Stimulated activated CD4-positive, alpha-beta T cell treated with anti-CD3 and anti-CD28 coated beads, Interleukin-1b, Interleukin-23, amount 100 ng/mL, for 1 hour (primary cell): ENCODE measurements at places on chromosomes 5 and 9.

DNA sequence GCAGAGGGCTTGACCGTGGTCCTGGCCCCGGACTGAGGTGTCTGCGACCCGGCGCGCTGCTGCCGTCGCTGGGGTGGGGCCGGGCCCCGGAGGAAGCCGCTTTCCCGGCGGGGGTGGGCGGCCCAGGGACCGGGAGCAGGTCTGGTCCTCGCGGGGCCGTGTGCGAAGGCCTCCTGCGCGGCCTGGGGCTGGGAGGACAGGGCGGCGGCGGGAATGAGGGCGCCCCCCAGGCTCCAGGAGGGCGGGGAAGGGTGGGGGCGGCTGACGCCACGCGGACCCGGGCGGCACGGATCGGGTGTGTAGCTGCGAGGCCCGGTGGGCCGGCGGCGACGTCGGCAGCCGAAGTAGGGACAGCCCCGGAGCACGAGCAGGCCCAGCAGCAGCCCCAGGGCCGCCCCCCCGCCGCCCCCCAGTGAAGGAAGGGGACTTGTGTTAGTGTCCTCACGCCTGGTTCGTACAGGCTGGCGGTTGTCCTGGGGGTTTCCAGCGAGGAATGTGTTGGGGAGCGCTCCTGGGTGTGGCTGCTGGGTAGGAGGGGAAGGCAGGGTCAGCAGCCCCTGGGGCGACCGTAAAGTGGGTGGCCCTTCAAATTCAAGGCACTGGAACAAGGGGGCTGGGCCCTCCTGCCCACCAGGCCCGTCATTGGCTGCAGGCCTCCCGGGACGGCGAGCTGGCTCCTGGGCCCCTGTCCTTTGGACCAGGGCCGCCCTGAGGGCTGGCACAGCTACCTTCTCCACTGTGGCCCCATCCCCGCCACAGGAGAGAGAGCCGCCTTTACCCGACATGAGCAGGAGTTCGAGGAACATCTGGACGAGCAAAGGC is 597 bp upstream of the TMEM250 start:
- no peak for DNase-seq

DNA sequence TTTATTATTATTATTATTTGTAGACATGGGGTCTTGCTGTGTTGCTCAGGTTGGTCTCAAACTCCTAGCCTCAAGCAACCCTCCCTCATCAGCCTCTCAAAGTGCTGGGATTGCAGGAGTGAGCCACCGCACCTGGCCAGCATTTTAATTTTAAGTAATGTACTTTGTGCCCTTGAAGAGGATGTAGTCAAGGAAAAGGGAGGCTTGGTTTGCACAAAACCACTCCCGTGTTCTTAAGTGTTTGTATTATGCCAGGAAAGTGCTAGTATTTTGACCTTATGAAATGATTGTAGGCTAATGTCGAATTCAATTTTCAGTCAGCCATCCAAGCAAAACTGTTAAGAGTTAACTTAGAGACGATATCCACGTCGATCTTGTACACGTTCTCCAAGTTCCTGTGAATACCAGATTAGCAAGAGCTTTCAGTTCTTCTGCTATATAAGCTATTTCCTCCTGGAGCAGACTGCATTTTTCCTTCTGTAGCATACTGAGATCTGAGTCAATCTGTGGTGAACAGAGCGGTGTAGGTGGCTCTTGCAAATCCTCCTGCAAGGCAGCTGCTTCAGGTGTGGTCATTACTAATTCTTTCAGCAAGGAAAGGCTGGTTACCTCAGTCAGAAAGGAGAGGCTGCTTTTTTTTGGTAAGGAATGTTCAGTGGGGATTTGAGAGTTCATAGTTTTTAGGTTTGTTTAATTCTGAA is 23.7 kb downstream of the CCDC171 start:
- DNase-seq, result no peak

- DNase-seq, result no peak
Observed at GRCh38 chr5:59843511-59844213, 49.9 kb downstream of the PDE4D start.

DNA sequence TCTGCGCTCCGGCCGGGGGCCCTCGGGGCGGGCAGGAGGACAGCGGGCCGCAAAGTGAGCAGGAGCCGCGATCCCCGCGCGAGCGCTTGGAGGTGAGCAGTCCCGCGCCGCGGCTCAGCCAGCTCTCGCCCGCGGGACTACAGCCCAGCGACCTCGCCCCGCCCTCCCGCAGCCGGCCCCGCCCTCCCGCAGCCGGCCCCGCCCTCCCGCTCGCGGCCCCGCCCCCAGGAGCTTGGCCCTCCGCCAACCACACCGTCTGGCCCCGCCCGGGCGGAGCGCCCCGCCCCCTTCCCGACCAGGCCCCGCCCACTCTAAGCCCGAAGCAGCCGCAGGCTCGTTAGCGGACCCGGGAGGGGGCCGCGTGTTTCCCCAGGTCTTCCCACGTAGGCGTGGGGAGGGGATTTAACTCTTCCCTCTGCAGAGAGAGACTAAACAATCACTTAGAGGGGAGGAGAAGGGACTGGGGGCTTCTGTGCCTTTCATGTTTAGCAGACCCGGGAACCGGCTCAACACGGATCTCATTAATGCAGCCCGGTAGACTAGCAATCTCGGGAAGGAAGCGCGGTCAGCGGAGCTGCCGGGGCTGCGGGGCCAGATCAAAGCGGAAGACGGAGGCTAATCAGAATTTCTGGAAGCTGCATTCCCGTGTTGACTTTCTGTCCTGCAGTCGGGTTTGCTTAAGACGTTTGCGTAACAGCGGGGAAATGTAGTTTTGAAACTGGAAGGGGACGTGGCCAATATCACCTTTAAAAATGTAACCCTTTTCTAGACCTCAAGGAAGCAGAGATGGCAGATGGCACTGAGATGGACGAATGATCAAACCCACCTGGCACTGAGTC is at the start of gene MYO10:
Gene MYO10 (minus strand): TSS at position 139 of the 839 bp plus-strand sequence. CDS start 480 bp downstream, outside the sequence.
- no peak for DNase-seq

GRCh38 chr9:80648336-80648735 is 1041.0 kb downstream of the TLE1 start:
- no peak for DNase-seq

DNA sequence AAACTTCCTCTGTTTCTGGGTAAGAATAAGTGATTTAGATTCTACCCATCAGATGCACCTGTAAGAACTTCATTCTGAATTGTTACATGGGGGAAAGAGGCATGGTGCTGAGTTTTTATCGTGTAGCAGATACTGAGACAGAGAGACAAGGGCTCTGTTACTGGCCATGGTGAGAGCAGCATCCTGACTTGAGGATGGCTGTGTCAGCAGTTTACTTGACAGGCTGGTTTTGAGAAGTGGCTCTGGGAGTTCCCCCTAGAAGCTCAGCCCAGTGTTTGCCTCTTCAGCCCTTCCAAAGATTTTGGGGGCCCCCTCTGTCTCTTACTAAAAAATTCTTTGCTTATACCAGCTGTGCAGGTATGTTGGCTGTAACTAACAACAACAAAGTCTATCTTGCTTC is 510.5 kb downstream of the LRRC70 start:
- no peak for DNase-seq

DNA sequence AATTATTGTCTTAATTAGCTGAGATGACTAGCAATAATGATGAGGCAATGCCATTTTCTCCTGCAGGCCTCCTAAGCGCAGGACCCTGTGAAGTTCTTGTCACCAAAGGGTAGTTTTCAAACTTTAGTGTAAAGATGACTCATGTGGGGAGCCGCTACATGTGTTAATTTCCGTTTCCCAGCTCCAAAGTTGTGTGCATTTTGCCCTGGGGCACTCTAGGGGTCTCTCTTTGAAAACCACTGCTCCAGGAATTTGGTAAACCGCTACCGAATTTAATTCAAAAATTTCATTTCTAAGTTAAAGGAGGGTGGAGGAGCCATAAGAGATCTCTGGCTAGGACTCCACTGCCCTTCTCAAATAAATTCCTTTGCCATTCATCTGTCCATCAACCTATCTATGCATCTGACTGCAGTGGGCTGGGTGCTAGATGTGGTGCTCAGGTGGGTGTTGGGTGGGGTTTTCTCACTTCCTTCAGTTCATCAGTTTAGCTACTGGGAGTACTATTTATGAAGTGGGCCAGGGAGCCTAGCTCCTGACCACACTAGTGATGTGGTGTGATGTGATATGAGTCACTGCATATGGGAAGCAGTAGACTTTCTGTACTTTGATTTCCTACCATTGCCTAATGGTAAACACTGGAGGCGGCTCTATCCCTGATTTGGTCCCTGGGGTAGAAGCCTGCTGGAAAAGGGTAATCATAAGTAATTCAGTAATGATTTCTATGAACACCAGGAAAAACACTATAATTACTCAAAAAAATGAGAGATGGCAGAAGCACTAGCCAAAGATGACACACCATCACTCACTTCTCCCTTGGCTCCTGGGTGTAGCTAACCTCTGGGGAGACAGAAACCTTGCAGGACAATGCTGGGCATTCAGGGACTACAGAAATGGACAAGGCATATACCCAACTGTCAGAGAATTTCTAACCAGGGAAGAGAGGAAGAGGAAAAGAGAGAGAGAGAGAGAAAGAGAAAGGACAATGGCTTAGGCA is 4.0 kb upstream of the ZSWIM6 start:
- no peak for DNase-seq

GRCh38 chr9:121289772-121290370 is 21.9 kb downstream of the GSN start:
- DNase-seq, result no peak

- DNase-seq, result no peak
Observed at GRCh38 chr5:115952588-115952987, 9.7 kb upstream of the LVRN start.

DNA sequence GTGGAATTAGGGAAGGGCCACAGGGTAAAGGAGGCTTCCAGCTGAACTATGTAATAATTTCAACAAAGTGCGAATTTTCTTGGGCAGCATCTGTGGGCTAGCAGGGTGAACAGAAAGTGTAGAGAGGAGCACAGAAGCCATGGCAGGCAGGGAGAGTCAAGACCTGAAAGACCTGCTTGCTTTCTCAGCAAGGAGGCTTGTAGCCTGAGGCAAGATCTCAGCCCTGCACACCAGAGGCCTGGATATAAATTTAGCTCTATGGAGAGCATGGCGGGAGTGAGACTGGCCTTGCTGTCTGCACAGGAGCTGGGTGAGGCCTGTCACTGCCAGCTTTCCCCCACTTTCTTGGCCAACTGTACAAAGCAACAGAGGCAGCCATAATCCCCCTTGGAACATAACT is 32.1 kb upstream of the SH3TC2 start:
- DNase-seq, result no peak

GRCh38 chr9:14212697-14213420 is 101.1 kb downstream of the NFIB start:
- no peak for DNase-seq

- no peak for DNase-seq
Observed at GRCh38 chr9:77271023-77271690, 93.8 kb downstream of the VPS13A start.

GRCh38 chr5:590346-590745 is 21.8 kb upstream of the CEP72 start:
- DNase-seq, result no peak

DNA sequence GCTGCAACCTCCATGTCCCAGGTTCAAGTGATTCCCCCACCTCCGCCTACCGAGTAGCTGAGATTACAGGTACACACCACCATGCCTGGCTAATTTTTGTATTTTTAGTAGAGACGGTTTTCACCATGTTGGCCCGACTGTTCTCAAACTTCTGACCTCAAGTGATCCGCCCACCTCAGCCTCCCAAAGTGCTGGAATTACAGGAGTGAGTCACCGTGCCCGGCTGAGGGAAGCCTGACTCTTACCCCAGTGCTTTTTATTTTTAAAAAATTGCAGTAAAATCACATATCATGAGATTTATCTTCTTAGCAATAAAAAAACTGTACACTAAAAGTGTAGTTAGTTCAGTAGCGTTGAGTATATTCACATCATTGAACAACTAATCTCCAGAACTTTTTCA is 105.3 kb downstream of the SLIT3 start:
- DNase-seq, result no peak

DNA sequence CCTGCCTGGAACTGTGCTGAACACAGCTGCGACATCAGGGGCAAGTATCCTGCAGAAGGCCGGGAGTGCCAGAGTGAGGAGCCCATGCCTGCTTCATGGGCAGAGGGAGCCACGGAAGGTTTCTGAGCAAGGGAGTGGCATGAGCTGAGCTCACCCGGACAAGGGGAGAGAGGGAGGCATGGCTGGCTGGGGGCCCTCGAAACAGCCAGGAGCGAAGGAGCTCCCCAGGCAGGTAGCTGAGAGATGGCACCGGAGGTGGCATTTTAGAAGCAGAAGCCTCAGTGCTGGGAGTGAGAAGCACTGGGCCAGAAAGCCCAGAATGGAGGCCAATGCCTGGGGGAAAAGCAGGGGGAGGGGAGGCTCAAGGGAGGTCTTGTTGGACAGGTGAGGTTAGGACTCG is 56.9 kb upstream of the SARDH start:
- DNase-seq, result no peak

DNA sequence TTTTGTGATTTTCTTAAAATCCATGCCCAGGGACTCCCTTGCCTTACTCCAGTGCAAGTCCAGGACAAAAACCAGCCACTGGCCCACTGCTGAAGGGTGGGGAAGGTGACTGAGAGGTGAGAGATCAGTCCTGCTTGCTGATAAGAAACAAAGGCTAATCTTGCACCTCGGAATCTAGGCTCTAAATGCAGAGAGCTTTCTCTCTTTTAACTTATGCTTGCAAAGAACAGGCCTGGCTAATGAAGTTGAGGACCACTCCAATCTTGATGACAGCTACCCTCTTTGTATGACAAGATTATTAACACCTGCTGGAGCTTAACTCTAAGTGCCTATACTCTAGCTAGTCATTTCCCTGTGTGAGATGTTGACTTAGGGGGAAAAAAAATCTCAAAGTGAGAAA is 8.8 kb downstream of the TLE1 start:
- no peak for DNase-seq

DNA sequence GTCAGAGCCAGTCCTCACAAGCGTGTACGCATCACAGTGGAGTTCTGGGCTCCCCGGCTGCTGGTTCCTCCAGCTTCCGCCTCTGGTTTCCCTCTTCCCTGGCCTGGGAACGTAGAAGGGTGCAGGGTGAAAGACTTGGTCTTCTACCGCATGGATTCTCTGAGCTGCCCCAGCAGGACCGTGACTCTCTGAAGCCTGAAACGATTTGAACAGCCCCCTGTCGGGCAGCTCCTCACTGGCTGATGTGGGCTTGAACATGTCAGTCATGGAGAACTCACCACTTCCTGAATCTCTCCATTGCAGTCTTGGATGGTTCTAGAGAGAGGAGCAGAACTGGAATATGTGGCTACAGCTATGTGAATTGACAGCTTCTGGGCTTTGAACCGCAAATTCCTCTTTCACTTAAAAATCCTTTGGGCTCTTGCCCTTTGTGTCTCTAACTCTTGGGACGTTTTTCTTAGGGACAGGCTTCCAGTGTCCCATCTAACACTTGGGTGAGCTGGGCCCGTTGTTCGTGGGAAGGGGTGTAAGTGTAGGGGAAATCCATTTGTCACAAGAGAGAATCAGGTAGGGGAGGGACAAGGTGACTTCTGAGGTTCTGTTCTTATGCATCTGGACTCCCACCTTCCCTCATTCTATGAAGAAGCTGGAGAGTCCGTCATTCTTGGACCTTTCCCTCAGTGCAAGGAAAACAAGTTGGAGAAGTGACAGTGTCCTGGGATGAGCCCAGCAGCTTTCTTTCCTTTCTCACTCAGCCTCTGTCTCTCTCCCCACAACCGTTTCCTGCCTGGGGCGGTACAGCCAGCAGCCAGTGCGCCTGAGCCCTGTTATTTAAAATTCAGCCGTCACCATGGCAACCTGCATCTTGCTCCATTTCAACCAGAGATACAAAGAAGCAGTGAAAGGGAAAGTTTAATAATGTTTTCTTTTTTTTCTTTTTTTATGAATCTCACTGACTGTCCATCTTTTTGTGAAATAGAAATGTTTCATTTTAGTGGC is 84.7 kb downstream of the PTTG1 start:
- DNase-seq, result no peak
